ENCODE measurements at places on chromosomes 12 and 14.

DNA sequence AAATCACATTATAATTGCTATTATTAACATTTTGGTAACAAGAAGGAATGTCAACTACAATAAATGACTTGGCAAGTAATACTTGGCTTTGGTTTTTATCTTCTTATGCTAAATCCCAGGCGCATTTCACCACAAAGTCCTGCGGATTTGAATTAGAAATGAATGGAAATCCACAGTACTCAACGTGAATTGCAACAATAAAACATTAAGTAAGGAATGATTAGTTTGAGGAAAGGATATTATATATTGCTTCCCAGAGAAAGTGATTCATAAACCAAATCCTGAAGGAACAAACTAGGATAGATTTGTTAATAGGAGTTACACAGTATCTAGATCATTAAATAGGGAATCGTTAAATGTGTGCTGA is 1089.7 kb downstream of the TRHDE start:
- DNase-seq: no peak

DNA sequence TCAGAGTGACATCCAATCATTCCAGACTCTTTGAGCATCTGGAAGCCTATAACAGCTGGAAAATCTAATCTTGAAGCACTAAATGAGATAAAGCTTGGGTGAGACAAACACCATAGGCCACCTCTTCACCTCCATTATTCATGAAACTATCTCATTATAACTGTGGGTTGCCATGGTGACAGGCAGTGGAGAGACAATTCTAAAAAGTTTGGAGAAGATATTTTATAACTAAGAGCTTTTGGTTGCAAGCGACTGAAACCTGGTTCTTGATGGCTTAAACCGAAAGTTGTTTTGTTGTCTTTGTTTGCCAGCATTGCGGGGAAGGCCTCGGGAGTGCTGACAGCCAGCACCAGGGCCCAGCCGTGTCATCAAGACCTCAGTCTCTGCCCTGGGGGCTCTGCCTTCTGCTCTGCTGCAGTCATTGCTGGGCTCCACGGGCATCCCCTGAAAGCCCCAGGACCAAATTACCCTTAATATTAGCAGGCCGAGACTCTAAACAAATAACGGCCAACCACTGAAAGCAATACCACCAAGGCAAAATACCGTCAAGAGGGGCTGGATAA is 353.6 kb upstream of the SFSWAP start:
- no peak for DNase-seq

GRCh38 chr14:99681101-99681831 is 2.8 kb upstream of the CYP46A1 start:
- DNase-seq: no peak

- no peak for DNase-seq
Observed at GRCh38 chr12:79596719-79597350, 93.9 kb downstream of the PAWR start.

DNA sequence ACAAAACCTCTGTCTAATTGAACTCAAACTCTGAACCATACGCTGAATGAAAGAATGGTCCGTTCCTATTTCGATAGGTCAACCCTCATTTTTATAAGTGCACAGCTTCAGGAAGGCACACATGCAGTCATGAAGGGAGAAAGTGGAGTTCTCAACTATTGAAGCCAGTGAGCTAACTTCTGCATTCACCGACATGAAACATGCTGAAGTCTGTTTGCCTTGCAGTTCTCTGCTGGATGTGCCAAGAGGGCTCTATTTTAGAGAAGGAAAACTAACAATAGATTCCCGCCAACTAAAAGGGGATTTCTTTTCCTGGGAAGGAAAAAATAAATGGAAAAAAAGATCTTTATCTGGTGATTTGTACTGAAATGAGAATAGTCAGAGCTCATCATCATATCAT is 191.0 kb upstream of the PLEKHG7 start:
- no peak for DNase-seq

DNA sequence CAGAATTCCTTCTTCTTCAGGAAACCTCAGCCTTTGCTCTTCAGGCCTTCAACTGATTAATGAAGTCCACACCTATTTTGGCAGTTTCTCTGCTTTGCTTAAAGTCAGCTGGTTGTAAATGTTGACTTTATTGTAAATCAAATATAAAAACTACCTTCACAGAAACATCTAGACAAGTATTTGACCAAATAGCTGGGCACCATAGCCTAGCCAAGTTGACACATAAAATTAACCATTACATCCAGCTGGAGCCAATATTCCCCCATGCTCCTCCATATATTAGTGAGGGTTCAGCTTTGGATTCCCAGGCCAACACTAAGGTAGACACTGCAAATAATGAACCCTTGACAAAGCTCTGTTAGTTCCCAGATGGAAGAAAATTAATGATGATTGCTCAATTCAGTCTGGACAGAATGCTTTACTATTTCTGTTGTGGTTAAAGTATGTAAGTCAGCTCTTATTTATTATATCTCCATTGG is 125.5 kb downstream of the ZFP36L1 start:
- DNase-seq: no peak

- no peak for DNase-seq
Observed at GRCh38 chr14:77005559-77005958, 22.9 kb downstream of the IRF2BPL start.

DNA sequence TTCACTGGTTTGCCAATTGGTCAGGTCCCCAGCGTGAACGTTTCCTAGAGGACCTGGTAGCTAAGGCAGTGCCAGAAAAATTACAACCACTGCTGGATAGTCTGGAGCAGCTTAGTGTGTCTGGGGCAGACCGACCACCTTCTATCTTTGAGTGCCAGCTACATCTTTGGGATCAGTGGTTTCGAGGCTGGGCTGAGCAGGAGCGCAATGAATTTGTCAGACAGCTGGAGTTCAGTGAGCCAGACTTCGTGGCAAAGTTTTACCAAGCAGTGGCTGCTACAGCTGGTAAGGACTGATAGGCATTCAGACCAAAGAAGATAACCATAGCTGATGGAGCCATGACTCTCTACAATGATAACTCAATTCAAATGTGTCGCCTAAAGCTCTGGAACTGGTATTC is 2.5 kb downstream of the C14orf119 start:
- DNase-seq: no peak

DNA sequence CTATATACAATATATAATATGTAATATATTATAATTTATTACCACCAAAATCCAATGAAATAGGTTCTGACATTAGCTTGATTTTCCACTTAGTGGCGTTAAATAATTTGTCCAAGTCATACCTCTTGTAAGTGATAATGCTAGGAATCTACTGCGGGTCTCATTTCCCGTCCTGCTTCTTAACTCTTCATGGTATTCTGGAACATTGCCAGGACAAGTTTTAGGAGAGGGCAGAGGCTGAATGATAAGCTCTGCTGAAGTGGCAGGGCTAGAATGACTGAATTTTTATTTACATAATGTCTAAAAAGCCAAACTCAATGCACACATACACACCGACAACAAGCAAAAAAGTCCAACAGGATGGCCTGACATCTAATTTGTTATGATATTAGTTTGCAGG is 70.4 kb upstream of the PTPRQ start:
- no peak for DNase-seq

DNA sequence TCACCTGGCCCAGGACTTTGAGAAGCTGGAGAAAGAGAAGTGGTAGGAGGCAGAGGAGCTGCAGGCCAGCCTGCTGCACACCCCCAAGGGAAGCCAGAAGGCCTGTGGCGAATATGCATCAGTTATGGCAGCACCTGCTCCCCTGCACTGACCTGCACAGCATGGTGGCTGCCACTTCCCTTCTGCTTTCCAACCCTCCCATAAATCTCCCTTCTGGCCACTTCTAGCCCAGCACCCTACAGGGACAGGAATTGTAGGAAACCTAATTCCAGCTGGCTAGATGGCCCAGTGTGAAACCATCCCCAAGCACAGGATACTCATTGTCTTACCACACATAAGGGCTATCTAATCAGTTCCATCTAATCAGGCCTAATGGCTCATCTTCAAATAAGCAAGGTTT is 136.3 kb downstream of the TBX3 start:
- no peak for DNase-seq

GRCh38 chr12:15682826-15683225 is 106.4 kb downstream of the EPS8 start:
- no peak for DNase-seq

DNA sequence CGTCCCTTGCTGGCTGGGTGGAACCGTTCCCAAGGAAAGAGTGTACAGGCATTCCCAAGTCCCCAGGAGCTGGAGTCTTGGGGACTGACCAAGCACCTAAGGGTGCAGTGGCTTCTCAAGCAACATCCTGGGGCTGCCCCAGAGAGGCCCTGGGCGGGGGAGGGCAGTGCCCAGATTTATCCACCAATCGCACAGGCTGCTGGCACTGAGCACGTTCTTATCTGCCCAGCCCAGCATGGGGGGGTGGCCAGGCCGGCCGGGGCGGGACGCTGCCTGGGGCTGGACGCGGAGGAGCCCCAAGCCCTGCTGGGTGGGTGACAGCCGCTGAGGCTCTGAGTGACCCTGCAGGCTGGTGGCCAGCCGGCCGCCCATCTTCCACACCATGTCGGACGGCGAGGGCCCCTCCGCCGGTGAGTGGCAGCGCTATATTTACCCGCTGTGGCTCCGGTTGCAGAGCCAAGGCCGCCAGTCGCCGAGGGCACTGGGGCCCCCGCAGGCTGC is 53.4 kb downstream of the CYP46A1 start:
- no peak for DNase-seq

DNA sequence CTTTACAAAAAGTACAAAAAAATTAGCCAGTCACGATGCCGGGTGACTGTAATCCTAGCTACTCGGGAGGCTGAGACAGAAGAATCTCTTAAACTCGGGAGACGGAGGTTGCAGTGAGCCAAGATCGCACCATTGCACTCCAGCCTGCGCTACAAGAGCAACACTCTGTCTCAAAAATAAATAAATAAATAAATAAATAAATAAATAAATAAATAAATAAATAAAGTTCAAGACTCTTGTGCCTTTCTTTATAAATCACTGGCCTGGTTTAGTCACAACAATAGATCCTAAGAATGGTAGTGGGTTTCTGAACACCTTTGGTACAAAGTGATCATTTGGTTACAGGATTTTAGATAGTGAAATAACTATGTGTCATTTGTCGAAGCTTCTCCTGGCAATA is 46.1 kb downstream of the ARL1 start:
- DNase-seq: no peak

- no peak for DNase-seq
Observed at GRCh38 chr12:17802657-17803641, 287.0 kb downstream of the RERGL start.

GRCh38 chr12:53217051-53217930 is 10.2 kb upstream of the ITGB7 start:
- peak; percentile 28 for DNase-seq

- no peak for DNase-seq
Observed at GRCh38 chr12:53419756-53420155, 3.9 kb upstream of the AMHR2 start.

DNA sequence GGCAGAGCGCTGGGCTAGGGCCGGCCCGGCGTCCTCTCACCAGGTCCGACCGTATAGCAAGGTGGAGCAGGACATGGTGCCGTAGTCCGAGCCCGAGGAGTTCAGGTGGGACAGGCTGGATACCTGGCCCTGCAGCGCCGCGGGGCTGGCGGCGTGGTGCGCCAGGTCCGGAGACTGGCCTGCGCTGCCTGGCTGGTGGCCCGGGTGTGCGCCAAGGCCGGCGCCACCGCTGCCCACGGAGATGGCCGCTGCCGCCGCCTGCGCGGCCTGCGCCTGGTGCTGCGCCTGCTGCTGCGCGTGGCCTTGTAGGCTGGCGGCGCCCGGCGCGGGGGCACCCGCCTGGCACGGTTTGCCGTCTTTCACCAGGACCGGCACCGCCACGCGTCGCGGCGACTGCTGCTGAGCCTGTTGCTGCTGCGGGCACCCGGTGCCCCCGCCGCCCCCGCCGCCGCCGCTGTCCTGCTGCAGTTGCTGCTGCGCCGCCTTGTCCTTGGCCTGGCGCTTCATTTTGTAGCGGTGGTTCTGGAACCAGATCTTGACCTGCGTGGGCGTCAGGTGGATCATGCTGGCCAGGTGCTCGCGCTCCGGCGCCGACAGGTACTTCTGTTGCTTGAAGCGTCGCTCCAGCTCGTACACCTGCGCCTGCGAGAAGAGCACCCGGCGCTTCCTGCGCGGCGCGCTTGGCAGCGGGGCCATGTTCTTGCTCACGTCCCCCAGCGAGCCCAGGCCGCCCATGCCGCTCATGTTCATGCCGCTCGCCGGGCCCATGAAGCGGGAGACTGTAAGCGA is 2.6 kb downstream of the NKX2-1 start:
- no peak for DNase-seq

DNA sequence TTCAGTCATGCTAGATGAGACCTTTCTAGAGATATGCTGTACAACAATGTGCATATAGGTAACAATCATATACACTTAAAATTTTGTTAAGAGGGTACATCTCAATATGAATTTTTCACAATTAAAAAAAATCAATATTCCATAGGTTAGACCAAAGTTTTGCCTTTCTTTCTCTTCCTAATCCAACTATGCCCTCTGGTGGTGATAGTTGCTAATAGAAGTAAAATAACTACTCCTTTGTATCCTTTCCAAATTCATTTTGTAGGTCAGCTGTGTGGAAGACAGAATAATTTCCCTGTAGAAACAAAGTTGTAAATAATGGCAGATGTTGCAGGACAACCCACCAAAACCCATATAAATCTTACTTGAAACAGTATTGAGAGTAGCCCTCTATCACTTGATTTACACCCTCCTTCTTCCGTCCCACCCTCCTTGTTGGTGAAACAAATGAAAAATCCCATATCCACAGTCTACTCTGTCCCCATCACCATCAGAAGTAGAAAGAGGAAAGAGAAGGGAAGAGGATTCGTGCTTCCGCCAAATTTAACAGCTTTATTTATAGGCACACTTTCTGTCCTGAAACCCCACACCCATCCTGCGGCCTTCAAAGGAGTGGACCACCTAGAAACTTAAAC is 34.2 kb upstream of the KICS2 start:
- no peak for DNase-seq

GRCh38 chr14:31096255-31096654 is 70.1 kb upstream of the STRN3 start:
- DNase-seq: no peak

DNA sequence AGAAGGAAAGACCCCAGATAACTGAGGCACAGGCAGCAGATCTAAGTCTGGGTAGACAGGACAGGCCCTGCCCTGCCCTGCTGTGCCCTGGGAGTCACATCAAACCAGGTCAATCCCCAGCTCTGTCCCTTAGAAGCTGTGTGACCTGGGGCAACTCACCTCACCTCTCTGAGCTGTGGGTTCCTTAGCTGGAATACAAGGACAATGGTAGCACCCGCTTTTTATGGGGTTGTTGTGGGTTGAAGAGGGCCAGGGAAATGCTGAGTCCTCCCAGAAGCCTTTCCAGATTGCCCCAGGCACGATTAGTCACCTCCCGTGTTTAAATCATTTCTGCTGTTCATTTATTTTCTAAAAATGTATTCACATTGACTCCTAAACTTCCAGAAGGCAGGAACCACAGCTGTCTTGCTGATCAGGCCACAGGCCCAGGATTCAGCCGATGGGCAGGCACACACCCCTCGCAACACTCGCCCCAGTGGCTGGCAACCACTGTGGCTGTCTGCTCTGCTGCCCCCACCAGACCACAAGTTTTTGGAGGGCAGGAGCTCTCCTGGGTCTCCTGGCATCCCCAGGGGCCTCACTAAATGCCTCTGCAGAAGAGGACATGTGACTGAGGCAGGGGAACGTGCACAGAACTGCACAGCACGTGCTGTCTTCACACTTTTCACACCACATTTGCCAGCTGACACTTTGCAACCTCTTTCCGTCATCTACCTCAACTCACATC is 3.0 kb downstream of the SELPLG start:
- DNase-seq: no peak
